ENCODE measurements at places on chromosomes 5 and 9.

- no peak for DNase-seq
These were observed 36.0 kb upstream of the GOLM1 start for GRCh38 chr9:86135371-86135770.

DNA sequence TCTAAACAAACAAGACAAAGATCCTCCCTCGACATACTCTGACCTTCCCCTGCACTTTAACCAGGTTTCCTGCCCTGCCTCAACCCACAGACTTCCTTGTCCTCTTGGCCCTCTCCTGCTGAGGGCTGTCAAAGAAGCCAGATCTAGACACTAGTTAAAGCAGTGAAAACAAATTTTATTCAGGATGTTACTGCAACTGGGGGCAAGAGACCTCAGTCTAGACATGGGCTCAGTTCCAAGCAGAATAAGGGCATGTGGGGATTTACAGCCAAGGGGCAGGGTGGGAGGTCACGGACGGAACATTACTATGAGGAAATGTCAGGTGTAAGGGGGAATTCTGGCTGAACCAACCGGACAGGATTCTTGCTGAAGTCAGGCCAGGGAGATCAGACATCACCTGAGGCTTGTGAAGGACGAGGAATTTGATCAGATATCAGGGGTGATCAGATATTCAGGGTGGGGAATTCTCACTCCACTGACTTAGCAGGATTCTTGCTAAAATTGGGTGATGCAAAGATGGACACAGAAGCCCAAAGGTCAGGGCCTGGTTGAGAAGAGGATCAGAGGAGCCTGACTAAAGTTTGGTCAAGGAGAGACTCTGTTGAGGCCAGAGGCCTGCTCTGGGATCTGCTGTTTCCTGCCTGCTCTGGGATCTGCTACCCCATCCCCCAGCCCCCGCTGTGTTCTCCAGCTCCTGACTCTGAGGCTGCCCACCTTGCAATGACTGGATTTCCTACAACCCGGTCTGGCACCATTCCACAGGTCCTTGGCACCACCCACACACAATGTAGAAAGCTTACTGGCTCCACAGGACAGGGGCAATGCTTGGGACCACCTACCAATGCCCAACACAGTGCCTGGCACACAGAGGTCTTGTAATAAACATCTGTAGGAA lies 21.5 kb downstream of the GABBR2 start:
- no peak for DNase-seq

DNA sequence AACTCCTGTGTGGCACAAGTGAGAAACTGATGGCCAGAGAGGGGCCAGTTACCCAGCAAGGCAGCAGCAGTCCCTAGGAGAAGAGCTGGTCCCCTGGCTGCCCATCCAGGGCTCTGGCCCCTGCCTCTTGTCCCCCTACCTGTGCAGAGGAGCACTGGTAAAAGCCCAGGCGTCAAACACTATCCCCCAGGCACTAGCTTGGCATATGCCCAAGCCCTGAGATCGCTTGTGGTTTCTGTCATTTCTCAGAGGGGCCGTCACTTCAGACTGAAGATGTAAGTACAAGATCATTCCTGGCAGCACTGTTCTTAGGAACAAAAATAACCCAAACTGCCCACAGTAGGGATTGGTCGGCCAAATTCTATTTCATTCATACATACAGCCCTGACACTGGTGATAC lies 53.9 kb downstream of the COL15A1 start:
- DNase-seq = no peak

DNA sequence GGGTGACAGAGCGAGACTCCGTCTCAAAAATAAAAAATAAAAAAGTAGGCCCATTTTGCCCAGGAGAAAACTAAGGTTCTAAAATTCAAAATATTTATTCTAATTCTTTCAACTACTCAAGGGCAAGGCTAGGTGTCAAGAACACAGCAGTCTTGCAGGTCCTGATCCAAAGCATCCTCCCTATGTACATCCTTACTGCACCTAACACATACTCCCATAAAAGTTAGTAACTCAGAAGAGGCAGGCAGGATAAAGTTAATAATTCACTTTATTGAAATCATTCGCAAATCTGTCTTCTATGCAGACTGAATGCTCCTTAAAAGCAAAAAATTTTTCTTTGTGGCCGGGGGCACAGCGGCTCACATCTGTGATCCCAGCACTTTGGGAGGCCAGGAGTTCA lies 11.1 kb downstream of the GOLPH3 start:
- DNase-seq = no peak

DNA sequence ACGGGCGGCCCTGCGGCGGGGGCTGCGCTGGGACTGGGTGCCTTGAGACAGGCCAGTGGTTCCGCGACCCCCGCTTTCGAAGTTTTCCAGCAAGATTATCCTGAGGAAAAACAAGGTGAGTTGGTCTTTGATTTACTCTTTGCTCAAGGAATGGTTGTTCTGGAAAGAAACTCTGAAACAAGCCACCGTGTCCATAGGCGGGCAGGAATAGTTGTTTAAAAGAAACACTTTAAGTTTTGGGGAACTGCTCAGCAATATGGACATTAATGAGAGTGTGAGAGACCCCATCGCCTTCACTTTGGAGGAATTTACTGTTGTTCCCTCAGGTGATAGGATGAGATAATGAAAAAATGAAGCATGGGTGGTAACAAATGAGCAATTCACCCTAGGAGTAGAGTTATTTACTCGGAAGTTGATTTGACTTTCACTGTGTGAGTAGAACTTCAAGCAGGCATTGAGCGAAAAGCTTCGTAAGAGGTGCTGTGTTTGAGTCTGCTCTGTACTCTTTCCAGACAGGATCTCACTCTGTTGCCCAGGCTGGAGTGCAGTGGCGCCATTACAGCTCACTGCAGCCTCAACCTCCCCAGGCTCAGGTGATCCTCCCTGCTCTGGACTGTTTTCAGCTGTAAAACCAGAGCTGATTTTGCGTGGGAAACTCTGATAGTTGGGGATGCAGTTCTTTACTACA lies 1.1 kb downstream of the DMRTA1 start:
- no peak for DNase-seq

DNA sequence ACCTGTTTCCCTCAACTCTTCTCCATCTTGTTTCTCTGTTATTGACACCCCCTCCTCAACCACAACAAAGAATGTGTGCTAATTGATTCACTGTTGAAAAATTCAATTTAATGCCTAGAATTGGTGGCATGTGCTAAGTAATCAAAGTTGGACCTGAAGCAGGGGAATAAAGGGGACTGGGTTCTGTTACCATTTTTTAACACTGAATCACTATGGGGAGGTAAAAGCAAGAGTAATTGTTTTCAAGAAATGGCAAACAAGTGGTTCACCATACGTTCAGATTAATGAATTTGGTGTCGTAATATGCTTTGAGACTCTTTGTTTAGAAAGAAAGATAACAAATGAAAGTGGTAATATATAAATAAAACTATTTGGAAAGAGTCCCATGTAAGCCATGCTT lies 17.0 kb upstream of the SSBP2 start:
- DNase-seq = no peak

- no peak for DNase-seq
These were observed 3.8 kb upstream of the GGTA1 start for GRCh38 chr9:121503444-121503843.

GRCh38 chr5:41094871-41095270 lies 23.7 kb upstream of the MROH2B start:
- no peak for DNase-seq

DNA sequence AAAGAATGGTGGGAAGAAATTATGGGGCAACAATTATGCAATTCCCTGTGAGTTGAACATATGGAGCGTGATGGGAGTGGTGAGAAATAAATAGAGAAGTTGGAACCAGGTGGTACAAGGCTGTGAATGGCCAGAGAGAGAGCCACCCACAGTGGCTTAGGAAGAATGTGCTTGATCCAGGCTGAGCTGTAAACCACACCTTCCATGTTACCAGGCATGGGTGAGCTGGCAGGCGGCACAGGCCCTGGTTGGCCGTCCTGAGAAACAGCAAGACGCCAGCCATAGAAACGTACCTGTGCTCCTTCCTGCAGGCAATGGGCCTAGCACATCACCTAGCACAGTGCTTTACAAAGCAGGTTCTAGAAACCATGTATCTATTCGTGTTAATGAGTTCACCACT lies 74.3 kb downstream of the EPB41L4B start:
- no peak for DNase-seq

GRCh38 chr9:7509576-7510145 lies 289.9 kb downstream of the DMAC1 start:
- DNase-seq = no peak

- DNase-seq = no peak
These were observed 10.8 kb upstream of the ADRA1B start for GRCh38 chr5:159905496-159905895.

DNA sequence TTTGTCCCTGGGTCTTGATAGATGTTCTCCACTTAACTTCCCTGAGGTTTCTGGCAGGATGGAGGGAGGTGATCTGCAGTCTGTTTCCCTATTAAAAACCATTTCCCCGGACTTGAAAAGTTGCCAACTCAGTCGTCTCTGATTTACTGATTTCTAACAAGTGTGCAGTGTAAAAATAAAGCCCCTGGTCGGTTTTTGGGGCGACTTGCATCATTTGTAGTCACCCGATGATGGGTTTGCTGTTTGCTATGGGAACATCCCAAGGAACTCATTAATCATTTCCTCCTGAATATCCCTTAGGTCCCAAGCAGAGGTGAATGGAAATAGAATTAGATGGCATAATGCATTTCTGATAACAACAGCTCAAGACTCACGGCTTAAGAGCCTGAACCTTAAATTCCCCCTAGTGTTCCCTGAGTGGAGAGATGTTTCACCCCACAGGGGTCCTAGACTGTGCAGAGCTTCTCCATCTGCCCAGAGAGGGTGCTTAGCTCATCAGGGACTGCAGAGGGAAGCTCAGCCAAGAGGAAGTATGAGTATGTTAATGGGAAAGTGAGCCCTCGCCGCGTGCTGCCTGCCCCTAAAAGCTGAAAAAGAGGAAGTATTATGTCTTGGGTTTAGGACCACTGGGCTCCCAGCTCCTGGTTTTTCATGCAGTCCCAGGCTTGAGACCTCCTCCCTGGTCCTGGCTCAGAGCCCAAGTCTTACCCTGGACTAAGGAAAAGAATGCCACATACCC lies 115.1 kb upstream of the DAP start:
- no peak for DNase-seq

GRCh38 chr5:63860379-63860778 lies 101.9 kb downstream of the HTR1A start:
- no peak for DNase-seq

GRCh38 chr5:87390576-87391199 lies 22.0 kb downstream of the CCNH start:
- no peak for DNase-seq

- DNase-seq = no peak
These were observed 475.6 kb upstream of the PTGER4 start for GRCh38 chr5:40204144-40204543.

DNA sequence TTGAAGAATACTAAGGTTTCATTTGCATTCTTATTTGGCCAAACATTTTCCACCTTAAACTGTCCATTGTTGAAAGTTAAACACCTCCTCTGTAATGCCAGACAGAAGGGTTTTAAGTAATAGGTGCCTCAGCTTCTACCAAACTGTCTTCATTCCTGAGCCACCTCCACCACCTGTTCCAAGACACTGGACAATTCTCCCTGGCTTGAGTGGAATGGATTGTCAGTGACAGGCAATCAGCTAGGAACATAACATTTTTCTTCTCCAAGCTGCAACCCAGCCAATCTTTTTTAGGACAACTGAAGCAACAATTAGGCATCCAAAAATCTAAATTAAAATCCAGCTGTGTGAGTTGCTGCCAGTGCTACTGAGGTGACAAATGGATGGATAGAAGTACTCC lies 73.9 kb upstream of the ICE1 start:
- no peak for DNase-seq

DNA sequence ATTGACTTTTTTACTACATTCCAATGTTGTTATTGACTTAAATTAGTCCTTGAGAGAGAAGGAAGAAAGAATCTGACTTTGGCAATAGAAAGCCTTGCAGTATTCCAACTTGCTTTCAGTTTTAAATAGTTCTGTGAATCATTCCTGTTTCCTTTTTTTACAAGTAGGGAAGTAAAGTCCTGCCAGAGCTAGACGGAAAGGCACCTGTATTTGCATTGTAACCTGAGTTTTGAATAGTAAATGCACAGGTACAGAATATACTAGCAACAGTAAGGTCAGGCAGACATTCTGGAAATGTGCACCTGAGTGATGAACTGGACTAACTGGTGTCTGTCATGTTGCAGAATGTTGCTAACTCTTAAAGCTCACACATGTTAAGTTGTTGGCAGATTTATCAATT lies 100.9 kb downstream of the PRKACG start:
- no peak for DNase-seq

DNA sequence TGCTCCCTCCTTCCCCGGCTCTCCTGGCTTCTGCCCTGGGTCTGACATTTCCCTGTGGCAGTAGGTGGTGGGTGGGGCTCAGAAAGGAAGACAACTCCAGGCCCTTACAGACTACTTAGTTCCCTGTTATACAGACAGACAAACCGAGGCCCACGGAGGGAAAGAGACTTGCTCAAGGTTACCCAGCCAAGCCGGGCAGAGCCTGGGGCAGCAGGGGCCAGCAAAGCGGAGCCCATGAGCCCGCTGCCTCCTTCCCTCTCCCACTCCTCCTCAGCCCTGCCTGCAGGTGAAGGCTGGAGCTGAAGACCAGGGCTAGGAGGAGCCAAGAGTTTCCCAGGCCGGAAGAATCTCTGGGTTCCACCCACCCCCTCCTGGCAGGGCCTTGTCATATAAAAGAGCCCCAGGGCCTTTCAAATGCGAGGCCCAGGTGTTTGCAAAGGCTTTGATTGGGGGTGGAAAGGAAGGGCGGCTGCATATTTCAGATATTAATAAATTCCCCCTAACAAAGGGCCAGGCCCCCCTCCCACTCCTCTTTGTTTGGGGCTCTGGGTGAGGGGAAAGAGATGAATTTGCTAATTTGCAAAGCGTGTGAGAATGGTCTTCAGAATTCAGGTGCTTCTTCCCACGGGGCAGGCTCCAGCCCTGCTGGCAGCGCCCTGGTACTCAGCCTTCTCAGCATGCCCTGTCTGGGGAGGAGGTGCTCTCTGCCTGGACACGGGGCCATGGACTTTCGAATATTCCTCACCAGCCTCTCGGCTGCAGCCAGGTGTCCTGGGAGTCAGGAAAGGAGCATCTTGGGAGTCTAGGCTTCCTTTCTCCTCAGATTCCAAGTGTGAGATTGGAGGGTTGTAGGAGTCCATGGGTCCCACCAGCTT lies 21.5 kb downstream of the SLC6A7 start:
- DNase-seq = no peak

GRCh38 chr9:88521308-88521707 lies 13.7 kb upstream of the NXNL2 start:
- no peak for DNase-seq
